T-helper 9 cell (primary cell): ENCODE measurements at places on chromosomes 11 and 22.

- DNase-seq: no peak
Observed at GRCh38 chr11:130189492-130190210, 30.1 kb downstream of the ST14 start.

GRCh38 chr22:40196628-40197360, 19.1 kb downstream of the TNRC6B start:
- DNase-seq: no peak

- no peak for DNase-seq
Observed at GRCh38 chr22:47351836-47352579, 589.6 kb downstream of the TBC1D22A start.

- DNase-seq: no peak
Observed at GRCh38 chr22:42680648-42681047, 31.5 kb upstream of the CYB5R3 start.

GRCh38 chr11:129888451-129888850, 6.9 kb downstream of the NFRKB start:
- DNase-seq: no peak

DNA sequence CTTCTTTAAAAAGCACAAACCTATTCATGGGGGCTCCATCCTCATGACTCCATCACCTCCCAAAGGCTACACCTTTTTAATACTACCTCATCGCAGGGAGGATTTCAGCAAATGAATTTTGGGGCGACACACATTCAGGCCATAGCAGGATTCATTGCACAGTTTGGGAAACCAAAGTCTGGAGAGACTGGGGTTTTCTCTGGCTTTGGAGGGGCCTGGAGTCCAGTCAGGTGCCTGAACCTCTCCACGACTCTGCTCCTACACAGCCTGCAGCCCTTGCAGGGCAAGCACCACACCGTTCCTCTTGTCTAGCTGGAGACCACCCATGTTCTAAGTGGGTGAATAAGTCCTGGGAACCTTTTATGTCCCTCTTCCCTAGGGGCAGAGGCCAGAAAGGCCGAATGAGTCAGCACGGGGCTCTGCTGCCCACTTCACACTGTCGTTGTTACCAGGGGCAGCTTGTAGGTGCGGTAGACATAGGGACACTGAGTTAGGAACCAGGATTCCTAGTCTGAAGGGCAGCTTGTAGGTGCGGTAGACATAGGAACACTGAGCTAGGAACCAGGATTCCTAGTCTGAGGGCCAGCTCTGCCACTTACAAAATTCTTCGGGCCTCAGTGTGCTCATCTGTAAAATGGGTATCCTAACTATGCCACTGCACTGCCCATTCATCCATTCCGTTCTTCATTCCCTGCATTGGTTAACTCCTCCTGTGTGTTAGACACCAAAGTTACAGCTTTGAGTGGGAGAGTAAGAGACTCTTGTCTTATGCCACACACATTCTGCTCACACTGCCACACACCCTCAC, 251.7 kb upstream of the B3GAT1 start:
- DNase-seq: no peak
